ENCODE measurements at places on chromosomes 12 and 14.

- no peak for DNase-seq
Measured at GRCh38 chr12:5505751-5506150, 73.8 kb downstream of the NTF3 start.

DNA sequence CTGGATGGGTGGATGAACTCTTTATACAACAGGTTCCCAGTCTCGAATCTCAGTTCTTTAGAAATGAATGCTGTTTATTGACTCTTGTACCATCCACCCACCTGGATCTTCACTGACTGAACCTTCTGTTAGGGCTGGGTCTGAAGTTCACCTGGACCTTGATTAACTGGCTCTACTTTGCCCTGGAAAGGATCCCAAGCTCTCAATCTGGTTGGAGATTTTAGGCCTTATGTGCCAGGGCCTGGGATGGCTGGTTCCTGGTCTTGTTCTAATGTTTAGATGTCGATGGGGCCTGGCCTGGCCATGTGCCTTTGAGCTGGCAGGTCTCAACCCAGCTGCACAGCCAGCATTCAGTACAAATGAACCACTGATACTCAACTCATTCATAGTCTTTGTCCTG is 76.5 kb upstream of the MED13L start:
- no peak for DNase-seq

DNA sequence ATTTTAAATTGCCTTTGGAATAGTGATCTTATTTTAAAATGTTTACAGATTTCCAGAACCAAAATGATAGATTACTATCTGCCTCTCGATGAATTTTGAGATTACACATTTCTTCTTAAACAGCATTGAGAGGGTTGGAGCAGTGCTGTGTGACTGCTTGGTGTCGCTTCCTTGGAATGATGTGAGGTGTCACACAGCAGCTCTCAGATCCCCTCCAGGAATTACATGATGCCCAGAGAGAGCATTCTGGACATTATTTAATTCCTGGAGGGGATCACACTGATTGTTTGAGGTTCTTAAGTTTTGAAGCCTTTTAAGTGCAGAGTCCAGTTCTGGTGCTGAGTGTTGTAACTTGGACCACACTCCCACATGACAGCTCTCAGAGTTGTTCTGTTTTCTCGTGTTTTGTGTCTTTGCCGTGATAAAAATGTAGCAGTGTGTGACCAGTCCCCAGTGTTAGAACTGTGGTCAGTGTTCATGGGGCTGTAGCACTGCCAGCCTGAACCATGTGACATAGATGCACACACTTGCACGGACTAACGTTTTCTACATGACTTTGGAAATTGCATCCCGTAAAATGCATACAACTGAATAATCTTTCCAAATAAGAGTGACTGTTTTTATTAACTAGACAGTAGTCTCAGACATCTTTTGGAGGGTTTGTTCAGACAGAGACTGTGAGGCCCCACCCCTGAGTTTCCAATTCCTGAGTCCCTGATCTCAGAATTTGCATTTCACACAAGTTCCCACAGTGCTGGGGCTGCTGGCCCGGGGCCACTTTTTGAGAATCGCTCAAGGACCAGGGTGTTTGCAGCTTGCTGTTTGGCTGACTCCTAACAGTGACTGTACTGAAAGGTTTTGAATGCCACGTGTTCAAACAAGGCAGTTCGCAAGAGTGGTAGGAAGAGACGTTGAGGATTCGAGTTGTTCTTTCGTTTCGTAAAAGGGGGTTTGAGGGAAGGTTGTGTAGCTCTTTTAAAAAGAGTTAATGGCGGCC is 26.0 kb downstream of the XRCC3 start:
- no peak for DNase-seq

DNA sequence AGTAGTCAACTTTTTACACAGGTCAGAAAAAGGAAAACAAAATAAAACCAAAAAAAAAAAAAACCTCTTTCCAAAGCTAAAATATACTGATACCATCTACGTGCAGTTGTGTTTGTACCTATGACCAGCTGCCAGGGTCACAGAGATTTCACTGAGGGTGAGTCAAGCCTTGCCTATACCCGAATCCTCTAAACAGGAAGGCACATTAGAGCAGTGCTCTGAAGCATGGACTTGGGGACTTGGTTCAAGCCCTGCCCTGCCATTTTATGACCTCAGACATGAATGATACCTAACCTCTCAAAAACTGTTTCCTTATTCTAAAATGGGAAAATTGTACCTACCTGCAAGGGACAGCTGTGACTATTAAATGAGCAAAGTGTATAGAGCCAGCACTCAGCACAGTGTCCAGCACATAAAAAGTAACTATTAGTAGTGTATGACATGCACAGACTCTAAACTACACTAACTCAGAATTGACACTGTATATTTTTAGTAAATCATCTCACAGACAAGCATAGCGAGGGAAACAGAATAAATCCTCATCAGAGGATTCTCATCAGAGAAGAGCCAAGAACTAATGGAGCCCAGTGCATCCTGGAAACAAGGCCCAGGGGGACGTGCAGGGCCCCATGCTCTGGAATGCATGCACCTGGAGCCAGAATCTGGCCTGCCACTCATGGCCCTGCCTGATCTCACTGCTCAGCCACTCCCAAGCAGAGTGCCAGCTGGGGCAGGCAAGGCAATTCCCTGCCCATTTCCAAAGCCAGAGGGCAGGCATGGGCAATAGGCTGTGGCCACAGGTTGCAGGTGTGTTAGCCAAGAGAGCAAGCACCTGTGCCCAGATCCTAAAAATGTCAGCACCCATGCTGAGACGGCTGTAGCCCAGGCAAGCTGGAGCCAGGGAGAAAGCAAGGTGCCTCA is 57.0 kb downstream of the NT5DC3 start:
- DNase-seq = no peak

GRCh38 chr12:85874031-85874461 is at the start of gene NTS:
TSS of gene NTS (plus strand) at chr12:85874295. CDS start at chr12:85874404, 109 bp downstream.
- no peak for DNase-seq

DNA sequence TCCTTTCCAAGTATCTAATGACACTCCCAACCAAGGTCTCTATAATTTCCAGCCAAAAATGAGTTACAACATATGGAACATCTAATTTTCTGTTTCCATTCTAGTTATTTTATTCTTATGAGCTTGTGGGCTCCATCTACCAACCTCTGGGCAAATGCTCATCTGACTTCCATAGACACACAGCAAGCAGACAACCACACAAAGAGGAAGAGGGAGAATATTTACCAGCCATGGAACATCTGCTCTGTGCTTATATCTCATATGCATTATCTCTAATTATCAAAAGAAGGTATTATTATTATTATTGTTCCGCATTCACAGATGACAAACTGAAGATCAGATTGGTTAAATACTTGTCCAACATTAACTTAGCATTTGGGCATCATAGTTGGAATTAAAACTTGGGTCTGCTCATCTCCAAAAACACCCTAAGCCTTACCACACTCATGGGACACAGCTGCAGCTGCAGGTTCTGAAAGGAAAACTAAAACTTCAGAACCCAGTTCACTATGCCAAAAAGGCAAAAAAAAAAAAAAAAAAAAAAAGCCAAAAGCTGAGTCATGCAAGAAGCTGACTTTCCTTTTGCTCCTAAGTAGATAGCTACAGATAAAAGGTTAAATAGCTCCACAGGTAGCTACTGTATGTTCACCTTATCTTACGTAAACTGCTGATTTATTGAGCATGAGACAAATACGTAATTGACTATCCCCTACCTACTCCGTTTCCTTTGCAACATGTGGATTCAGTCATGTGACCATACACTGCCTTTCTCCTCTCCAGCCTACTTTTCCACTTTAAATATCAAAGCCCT is 23.6 kb upstream of the TCL1B start:
- DNase-seq = no peak

GRCh38 chr12:32273063-32273522 is 126.3 kb upstream of the FGD4 start:
- no peak for DNase-seq

DNA sequence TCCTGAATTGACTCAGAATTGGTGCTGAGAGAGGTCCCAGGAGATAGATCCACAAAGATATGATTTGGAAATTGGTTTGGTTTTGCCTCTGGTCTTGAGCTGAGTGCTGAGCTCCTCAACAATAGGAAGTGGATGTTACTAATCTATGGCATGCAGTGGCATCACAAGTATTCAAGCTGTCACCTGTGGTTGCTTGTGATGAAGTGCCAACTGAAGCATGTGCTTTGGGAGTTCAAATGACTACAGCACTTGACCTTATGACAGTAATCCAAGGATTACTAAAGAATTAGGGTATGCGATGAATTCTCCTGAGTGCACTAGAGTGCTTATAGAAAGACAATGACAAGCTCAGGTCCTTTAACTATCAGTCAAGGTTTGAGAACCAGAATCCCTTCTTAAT is 406.2 kb downstream of the NOVA1 start:
- no peak for DNase-seq

DNA sequence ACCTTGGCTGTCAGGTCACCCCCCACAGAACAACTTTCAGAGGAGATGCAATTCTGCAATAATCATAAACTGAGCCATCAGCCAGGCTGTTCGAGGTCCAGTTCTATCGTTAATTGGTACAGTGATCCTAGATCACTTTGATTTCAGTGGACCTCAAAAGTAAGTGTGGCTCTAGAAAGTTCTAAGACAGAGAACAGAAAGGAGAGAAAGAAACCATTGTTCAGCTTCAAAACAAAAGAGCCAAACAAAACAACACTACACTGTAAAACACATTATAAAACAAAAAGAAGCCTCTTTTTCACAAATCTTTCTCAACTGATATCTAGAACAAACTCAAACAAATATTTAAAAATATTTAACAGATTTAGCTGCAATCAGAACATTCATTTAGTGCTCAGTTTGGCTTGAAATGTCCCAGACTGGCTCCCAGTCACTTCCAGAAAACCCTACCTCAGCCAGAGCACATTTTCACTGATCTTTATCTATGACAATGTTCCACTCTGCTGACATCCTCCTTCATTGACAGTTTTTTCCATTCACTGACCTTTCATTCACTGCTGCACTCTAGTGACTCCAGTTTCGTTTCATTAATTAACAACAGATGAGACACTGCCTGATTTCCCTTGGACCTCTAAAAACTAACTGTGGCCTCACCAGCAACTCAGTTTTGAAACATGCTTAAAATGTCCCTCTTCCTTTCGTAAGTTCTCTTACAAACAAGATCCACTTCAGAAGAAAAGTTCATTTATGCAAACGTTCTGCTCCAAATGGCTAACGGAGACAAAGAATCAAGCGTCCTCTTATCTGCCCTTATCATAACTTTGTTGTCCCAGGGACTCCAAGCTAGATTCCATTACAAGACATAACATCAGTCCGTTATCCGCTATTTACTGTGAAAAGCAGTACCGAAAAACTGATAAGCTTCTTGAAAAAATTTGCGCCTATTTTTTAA is 56.8 kb downstream of the DUSP16 start:
- DNase-seq = peak; percentile 19

DNA sequence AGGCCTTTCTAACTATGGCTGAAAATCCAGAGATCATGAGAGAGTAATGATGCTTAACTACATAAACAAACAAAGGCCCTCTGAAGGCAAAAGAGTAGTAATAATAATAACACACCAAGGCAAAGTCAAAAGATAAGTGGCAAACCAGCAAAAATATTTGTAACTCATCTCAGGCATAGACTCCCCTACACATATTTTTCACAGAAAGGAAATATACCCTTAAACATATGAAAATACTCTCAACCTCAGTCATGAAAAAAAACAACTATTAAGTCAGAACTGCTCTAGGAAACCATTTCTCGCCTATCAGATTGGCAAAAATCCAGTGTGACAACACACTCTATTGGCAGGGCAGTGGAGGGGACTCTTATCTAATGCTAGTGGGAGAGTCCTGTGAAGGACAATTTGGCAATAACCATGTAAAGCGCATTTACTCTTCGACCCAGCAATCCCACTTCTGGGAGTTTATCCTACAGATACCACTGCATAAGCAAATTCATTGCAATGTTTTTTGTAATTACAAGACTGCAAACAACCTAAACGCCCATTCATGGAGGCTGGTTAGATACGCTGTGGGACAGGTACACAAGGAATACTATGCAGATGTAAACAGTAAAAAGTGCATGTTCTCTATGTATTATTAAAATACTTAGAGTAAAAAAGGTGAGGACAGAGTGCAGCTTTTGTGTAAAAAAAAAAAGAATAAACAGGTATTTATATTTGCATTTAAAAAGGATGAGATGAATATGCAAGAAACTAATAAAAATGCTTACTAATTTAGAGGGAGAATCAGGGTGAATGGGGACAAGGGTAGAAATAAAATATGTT is 26.0 kb upstream of the IL22 start:
- DNase-seq = no peak

GRCh38 chr12:106747973-106748436 is 26.5 kb upstream of the RIC8B start:
- DNase-seq = no peak

DNA sequence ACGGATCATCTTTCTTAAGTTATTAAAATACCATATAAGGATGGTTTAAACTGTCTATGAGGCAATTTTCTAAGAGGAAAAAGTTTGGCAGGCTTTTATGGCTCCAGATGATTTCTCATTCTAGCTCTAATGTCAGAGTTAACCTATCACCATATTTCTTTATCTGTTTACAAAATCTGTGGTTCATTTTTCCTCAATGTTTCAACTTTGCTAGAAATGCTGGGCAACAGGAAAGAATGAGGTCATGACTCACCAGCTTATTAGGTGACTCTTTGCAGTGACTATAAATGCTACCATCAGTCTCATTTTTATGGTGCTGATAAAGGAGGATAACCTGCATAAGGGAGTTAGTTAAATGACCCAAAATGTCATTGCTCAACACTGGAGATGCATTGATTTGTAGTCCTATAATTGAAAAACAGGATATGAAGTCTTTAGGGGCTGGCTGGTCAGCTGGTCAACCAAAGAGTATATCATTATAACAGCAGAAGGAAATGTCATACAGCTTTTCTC is 45.3 kb upstream of the RAP1B start:
- DNase-seq = no peak

- no peak for DNase-seq
Measured at GRCh38 chr12:16159571-16159970, 117.9 kb downstream of the SLC15A5 start.

GRCh38 chr14:96508900-96509299 is 6.7 kb downstream of the PAPOLA start:
- DNase-seq = no peak

All from stimulated activated naive CD4-positive, alpha-beta T cell treated with Interleukin-2 at 50 U/mL for 16 hours (primary cell).